DMS53 (cell line): ENCODE measurements at places on chromosomes 11 and 22.
A peak's percentile ranks its signal among the peaks of the same experiment; 100 is the strongest.

DNA sequence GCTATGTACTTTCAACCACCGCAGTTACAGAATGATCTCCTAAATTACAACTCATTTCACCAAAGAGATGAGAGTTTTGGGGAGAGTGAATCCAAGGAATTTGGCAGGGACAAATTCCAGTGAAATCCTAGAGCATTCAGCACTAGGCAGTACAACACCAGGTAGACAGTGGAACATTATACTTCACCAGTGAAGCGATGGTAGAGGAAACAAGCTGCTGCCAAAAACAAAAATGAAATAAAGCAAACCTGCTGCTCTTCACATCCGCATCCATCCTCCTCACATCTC lies 16.9 kb downstream of the SMCO4 start:
- DNase-seq = no peak

DNA sequence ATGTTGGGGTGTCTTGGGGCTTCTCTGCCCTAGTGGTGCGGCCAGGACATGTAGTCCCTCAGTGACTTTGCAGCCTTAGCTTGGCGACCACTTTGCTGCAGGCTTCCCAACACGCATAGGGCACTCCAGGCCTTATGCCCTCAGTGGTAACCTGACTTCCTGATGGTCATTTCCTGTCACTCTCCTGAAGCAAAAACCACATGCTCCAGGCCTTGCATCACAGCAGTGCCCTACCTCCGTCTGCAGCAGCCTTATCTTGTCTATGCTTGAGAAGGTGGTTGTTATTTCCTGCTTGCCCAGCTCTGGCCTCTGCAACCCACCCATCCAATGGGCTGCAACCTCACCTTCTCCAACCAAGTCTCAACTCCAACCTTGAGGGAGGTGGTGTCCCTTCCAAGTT lies 33.4 kb upstream of the PISD start:
- no peak for DNase-seq

- no peak for DNase-seq
Observed at GRCh38 chr11:104564921-104565582, 333.2 kb downstream of the CASP12 start.

GRCh38 chr11:7165911-7166310 lies 77.1 kb downstream of the RBMXL2 start:
- DNase-seq = peak; percentile 53

DNA sequence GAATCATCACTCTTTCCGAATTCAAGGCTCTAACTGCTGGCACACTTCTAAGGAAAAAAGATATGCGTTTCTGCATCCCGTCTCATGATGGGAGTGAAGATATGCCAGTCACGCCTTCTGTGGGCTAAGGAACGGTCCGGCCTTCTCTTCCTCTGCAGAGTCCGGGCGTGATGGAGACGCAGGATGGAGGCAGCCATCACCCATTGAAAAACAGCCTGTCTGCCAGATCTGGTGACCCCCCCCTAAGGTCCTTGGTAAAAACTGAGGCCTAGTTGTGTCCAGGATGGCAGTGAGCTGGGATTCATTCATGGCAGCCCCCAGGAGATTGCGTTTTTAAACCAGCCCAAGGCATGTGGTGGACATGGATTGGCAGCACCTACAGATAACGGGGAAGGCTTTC lies 6.9 kb upstream of the EFCAB6 start:
- DNase-seq = no peak

- no peak for DNase-seq
Observed at GRCh38 chr11:128086794-128087193, 500.6 kb downstream of the ETS1 start.

GRCh38 chr22:44734278-44734677 lies 18.1 kb upstream of the ARHGAP8 start:
- peak; percentile 15 for DNase-seq

DNA sequence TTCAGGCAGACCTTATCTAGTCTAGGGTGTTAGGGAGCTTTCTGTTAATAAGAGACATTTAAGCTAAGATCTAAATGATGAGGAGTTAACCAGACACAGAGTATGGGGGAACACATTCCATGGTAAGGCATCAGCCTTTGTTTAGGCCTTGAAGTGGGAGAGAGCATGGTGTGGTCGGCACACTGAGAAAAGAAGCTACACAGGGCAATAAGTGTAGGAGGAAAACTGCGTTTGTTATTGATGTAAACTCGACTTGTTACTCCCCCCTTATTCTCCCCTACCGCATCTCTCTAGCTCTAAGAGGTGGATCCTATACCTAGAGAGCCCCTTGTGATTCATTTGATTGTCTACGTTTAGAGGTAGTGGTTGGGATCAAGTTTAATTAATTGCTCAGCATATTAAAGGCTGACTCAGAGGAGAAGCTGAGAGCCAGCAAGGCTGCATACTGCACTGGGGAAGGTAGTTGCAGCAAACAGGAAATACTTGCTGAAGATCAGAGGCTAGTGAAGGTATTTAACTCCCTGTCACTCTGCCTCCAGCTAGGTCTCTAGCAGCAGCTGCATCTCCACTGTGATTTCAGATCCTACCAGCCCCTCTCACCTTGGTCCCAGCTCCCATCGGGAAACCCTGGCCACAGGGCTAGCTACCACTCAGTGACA lies 86.8 kb upstream of the TEAD1 start:
- DNase-seq = peak; percentile 30

- peak; percentile 25 for DNase-seq
Observed at GRCh38 chr11:78916759-78917158, 342.1 kb upstream of the NARS2 start.

DNA sequence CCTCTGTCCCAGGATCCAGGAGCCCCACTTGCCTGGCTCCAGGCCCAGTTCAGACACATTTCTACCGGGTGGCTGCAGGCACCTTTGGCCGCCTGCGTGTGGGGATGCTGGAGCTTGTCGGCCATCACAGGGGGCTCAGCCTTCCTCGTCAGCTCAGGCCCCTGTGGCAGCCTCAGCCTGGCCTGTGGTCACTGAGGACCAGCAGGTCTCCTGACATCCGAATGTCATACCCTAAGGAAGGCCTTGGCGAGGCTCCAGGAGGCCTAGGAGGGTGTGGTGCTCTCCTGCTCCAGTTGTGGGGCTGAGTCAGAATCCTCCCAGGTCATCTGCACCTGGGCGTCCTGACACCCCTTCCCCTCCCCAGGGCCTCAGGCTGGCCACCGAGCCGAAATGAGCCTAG lies 14.9 kb upstream of the SOX10 start:
- peak; percentile 1 for DNase-seq

DNA sequence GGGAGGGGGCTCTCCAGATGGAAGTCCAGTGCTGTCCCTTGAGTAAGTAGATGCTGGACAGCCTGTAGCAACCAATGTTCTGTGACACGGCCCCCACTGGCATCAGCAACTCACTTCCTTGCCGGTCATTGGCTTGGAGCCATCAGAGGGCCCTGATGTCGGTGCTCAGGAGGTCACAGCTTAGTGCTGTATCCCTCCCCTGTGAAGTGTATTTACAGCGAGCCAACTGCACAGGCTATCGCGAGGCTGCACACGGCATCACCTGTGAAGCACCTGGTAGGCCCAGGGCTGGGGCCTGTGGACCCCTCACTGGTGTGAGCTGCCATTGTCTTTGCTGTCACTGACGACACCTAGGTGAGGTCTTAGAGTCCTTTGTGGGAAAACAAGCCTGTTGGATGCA lies 13.4 kb upstream of the ACR start:
- peak; percentile 63 for DNase-seq

DNA sequence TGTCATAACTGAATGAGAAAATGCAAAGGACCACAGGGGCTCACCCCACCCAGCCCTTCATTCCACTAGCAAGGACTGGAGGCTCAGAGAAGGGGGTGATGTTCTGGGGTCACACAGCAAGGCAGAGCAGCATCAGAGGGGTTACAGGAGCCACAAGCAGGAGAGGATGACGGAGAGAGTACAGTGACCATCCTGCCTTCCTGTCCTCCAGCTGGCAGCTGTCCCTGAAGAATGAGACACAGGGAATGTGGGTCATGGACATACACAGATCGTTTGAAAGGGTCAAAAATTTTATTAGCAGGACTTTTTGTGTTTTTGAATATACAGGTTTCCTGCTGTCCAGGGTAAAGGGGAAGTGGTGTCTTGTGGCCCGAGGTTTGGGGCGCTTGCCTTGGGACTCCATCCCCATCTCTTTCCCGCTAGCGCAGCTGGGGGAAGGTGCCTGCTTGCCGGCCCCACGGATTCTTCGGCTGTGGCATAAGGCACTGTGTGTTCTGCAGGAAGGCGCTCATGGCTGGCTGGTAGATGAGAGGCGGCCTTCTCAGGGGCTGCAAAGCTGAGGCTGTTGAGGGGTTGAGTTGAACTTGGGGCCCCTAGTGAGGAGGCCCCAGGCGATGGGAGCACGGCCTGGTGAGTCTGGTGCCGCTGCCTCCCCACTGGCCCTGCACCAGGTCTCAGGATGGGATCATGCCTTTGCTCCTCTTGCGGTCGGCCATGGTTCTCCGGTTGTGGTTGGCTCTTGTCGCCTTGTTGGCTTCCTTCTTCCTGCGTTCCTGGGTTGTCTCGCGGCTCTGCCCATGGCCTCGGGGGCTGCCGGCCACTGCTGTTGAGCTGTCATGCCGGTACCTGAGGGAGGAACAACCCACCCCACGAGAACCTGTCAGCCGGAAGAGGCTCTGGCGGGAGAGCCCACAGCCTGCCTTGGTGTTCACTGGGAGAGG lies 21.4 kb downstream of the UQCR10 start:
- no peak for DNase-seq

DNA sequence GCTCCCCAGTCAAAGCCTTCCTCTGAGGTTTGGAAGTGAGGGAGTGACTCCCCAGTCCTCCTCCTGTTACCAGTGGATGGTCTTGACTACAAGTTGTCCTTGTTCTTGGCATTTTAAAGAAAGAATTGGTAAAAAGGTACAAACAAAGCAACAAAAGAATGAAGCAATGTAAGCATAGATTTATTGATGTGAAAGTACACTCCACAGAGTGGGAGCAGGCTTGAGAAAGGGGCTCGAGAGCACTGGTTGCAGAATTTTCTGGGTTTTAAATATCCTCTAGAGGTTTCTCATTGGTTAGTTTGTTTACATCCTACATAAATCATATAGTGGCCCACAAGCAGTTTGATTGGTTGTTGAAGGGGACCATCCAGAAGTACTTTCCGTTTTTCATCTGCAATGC lies 22.7 kb upstream of the GLYATL1 start:
- DNase-seq = no peak

GRCh38 chr22:47592791-47593190 lies 830.3 kb downstream of the TBC1D22A start:
- DNase-seq = no peak

DNA sequence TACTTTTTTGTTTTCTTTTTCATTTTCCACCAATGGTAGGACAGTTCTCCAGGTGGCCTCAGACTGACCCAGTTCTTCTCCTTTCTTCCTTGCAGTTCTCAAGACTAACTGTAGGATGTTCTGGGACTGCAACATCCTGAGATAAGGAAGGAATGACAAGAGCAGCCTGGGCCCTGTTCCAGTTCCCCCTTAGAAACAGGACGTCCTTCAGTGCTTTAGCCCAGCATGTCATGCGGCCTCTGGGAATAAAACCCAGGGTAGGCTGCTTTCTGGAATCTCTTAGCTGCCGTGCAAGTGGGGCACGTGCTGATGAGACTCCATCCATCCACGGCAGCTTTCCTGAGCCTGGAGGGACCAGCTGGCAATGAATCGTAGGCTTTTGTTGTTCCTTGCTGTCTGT lies 24.0 kb upstream of the CADM1 start:
- DNase-seq = peak; percentile 45

DNA sequence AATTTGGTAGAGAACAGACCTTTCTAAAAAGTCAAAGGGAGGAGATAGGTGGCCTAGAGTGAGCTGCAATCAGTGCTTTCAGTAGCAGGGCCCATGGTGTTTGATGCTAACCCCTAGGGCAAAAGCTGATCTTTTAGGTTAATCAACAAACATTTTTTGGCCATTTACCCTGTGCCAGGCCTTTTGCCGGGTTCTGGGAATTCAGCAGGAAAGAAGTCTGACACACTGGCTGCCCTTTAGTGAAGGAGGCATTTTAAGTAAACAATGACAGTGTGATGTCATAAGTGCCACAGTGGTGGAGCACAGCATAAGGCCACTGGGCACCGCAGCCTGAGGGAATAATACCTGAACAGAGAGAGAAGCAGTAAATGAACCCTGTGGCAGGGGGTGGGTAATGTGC lies 29.0 kb downstream of the C22orf31 start:
- peak; percentile 68 for DNase-seq

GRCh38 chr22:43094085-43094484 lies 4.9 kb upstream of the TTLL1 start:
- peak; percentile 52 for DNase-seq

DNA sequence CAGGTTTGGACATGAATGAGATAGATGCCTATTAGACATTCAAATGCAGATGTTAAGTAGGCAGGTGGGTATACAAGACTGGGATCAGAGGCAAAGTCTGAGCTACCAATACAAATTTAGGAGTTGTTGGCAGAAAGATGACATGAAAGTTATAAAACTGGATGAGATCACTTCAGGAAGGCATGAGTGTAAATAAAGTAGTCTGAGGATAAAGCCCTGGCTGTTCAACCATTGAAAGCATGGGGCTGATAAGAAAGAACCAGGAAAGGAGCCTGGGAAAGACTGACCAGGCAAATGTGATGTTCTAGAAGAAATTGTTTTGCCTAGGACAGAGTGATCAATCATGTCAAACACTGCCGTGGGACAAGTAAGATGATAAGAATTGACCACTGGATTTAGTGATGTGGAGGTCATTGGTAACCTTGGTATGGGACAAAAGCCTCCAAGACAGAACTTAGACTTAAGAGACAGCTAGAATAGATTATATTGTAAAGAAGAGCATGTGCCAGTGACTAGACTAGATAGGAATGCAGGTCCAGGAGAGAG lies 98.5 kb downstream of the EHF start:
- peak; percentile 6 for DNase-seq

DNA sequence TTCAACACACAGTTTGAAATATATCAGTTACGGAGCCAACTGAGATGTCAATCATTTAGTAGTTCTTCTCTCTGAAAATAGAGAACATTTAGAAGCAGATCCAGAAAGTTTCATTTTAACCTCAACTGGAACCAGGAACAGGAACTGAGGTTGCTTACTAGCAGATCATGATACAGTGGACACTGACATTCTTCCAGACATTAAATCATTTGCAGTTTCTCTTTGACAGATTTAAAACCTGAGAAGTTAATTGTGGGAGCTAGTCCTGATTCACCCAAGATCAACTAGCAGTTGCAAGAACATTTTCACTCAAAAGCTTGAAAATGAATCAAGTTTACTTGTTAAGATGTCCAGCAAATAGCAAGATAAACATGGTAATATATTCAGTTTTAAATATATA lies 135.4 kb downstream of the SLC17A6 start:
- no peak for DNase-seq

- peak; percentile 71 for DNase-seq
Observed at GRCh38 chr11:35618497-35619115, 346 bp downstream of the FJX1 start.

DNA sequence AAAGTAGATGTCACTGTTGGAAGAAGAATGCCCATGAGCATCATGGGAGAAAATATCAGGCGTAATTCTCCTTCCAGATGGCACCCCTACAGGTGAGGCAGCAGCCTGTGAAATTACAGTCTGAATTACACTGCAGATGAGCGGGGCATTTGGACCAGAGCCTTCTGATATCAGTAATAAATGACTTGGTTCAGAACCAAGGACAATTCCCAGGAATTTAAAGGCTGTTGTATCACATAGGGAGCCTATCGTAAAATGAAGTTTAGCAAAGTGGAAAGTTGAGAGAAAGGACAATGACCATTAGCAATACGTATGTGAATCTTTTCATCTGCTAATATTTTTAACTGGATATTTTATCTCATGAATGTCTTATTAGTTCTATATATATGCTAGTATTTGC lies 61.3 kb downstream of the PRMT3 start:
- no peak for DNase-seq

- DNase-seq = peak; percentile 76
Observed at GRCh38 chr11:73652856-73653559, 6.6 kb downstream of the PLEKHB1 start.
